ENCODE measurements at places on chromosomes 3 and 15.

DNA sequence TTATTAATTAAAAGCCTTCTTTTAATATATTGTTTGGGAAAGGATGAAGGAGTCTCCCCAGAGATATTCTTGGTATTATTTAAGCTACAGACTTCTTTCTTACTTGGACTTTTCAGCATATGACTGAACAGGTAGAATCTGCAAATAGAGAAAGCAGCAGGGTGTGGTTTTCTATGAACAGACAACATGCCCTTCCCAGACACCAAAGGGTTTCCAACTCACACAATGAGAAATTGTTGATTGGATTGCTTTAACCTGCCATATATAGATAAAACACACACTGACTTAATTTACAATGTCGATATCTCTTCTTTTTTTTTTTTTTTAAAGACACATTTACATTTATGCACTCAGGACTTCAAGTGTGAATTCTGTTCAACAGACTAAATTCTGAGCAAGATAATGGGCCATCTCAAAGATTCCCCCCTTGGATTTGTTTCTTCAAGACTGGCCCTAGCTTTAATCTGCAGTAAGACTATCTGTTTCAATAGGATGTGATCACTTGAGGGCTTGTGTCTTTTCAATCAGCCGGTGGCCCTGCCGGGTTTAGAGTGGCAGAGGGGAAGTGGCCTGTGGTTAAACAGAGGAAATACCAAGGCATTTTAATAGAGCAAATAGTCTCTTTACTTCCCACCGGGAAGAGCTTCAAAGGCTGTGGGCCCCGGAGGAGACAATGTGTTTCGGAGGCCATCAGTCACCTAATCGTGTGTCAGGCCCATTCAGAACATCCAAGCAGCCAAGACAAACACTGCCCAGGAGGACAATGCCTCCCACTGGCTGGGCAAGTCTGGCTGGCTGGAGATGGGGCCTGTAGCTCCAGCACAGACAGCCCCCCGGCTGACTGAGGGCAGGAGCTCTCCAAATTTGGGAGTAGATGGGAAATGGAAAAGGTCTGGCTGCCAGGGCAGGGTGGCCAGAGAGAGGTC, 6.1 kb downstream of the IL17RD start:
- DNase-seq = no peak

DNA sequence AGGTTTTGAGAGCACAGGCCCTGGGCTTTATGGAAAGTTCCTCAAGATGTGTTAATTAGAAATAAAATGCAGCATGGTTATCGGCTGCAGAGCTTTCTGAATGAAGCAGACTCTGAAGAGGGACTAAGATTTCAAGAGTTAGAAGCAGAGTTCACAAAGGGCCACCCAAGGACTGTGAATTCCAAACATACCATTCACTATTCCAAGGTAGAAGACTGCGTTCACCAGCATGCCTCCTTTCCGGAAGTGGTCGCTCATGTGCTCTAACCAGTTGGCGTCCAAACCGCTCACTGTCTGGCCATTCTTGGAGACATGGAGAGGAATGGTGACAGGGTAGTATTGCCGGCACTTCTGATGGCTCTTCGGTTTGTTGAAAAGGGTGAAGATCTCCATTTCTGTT, 104.9 kb downstream of the OXNAD1 start:
- no peak for DNase-seq

DNA sequence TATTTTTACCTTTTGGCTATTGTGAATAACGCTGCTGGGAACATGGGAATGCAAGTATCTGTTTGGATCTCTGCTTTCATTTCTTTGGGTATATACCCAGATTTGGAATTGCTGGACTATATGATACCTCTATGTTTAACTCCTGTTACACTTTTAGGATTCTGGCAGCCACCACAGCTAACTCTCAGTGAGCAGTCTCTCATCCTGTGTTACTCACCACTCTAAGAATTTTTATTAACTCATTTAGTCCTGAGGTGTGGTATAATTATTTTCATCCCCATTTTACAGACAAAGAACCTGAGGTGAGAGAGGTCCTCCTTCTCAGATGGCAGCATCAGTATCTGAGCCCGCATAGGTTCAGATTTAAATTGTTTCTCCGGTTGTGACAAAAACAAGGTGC, 1.1 kb downstream of the SPATA12 start:
- DNase-seq = no peak

GRCh38 chr15:27459836-27460235, 488.9 kb downstream of the GABRG3 start:
- no peak for DNase-seq

- no peak for DNase-seq
These were observed 22.2 kb downstream of the CCDC39 start for GRCh38 chr3:180657094-180657493.

DNA sequence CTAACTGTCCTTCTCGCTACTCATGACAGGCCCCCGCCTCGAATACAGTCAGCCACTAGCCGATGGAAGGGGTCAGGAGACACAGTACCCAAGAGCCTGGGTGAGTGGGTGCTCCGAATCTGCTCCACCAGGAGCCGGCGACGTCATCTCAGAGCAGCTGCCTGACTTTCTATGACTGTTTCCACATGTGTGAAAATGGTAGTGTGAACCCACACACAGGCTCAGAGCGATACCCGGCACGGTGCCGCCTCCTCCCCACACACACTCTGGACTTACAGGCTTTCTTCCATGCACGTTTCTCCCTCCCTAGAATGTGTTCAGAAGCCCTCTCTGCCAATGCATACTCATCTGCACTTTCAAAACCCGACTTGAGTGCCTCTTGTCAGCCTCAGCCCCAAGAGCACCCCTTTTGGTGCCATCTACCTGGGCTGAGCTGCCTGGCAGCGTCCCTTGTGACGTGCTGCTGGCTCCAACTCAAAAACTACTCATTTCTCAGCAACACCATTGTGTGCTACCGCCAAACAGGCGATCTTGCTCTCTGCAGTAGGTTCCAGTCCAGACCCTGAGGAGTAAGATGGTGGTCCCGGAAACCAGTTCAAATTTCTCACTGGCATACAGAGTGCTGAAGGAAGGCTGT, 29.7 kb downstream of the VGLL4 start:
- no peak for DNase-seq

DNA sequence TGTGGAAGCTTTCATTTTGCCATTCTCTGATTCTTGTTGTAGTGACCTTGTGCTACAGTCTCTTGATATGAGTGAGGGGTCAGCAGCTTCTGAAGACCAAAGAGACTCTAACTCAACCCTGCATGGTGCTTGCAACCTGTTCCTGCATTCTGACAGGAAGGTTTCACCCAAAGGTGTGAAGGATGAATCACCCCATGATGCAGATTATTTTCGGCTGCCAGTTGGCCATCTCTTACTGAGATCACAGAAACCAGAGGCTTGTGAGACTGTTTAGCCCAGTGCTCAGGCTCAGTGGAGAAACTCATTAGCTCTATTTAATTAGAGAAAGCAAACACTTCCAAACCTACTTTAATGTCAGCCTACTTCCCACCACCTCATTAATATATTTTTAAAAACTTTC, 29.2 kb upstream of the TPRG1 start:
- no peak for DNase-seq

DNA sequence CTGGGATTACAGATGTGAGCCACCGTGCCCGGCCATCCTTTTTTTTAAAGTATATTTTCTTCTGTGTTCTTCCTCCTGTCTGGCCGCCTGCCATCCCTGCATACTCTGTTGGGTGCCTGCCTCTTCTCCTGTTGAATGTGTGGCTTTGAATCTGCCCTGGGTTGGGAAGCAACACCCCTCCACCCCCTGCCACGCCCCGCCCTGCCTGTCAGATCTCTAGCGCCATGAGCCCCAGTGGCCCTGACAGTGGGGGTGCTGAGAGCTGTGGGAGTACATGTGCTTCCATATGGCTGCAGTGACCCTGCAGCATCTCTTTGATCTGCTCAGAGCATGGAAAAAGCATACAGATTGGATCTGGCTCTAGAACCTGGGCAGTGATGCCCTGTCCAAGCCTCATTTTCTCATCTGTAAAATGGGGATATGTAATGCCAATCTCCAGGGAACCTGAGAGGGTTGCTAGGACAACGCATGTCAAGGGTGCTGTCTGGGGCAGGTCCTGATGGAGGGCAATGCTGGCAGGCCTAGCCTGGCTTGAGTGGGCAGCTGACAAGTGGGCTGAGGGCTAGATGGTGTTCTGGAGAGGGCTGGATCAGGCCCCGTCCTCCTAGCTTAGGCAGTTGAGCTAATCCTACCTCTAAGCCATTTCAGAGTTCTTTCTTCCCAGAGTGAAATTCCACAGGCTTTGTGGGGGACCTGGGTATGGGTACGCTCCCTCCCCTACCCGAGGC, 23.9 kb downstream of the CCDC13 start:
- DNase-seq = no peak

DNA sequence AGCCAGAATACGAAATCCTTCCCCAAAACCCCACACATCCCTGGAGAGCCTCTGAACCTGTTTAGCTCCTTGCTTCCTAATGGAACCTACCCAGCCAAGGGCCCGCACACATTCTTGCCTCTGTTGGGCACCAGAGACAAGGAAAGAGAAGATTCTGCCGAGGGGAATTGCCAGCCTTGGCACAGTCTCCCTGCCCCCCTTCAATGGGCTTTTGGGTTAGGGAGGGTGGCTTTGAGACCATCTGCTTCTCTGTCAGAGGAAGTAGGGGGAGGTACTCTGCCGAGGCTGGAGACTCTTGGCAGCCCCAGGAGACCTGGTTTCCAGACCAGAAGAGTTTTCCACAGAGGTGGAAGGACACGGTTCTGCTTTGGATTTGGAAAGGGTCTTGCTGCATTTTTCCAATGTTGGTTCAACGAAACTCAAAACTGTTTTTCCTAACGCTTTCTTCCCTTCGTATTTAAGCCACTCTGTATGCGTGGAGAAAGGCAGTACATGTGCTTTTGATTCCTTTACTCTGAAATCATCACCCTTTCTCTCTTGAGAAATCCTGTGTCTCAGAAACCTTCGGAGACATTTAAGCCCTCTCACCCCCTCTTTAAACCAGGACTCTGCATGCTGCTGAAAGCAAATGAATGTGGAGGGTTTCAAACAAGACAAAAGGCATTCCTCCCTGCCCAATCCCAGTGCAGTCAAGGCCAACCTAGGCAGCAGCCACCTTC, 78.8 kb upstream of the PRR23C start:
- DNase-seq = no peak

GRCh38 chr15:90469723-90470122, 60.0 kb upstream of the CRTC3 start:
- DNase-seq = no peak

DNA sequence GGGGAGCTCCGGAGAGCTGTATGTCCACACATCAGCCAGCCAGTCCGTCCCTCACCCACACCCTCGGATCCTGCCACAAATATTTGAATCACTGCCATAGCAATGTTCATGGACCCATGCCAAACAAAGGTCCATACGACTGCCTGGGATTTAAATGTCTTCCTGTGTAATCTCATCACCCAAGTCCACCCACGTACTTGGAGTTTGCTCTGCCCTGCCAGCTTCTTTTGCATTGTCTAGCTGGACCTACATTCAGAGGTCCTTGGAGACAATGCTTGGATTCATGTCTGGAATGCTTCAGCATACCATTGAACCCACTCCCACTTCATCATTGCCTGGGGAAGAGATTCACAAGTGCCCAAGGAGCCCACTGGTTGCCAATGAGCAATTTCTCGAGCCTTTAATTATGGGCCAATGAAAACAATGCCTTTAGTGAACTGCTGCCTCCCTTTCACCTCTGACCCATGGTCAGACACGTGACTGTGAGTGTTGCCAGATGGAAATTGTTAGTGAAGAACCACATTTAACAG, 90.4 kb upstream of the PHLDB2 start:
- no peak for DNase-seq

- peak; percentile 82 for DNase-seq
These were observed 37.7 kb downstream of the SENP8 start for GRCh38 chr15:72155635-72156616.

GRCh38 chr3:72617424-72618024, 230.7 kb downstream of the SHQ1 start:
- DNase-seq = no peak

GRCh38 chr15:63049783-63050371, 7.3 kb downstream of the TPM1 start:
- DNase-seq = no peak

- no peak for DNase-seq
These were observed 77.9 kb downstream of the NTRK3 start for GRCh38 chr15:88178631-88179030.

DNA sequence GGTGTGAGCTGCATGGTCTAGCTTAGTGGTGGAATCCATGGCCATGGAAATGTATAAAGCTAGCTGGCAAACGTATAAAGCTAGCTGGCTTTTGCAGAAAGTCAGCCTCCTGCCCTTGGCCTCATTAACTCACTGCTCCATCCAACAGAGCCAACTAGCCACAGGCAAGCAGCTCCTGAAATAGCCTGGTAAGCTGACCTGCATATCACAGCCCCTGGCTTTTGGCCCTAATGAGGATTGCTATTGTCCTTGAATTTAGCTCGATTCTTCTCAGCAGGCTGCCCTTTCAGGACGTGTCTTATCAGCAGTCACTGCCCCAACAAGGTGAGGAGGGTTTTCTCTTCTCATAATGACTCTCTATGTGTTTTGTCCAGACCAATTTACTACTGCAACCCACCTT, 446.8 kb downstream of the WDR72 start:
- no peak for DNase-seq

- DNase-seq = no peak
These were observed 9.2 kb upstream of the ACSBG1 start for GRCh38 chr15:78243491-78243941.

DNA sequence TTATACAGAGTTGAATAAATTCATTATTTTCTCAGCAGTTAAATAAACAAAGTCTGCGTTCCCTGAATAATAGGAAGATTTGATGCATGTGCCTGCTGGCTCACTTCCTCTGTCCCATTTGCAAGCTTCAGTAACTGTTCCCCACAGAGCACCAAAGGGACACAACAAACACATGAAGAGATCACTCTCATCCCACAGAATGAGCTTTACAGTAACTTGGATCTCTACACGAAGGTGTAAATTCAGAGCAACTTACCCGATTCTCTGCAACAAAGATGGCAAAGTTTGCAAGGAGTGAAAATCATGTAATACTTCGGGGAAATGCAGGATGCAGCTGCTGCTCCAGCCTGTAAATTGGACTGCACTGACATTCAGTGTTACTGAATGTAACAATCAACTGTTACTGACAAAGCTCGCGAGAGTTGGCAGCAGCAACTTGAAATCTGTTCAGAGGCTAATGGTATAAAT, at the start of gene BCHE:
Gene BCHE (minus strand): TSS at position 366 of the 468 bp plus-strand sequence. CDS start 6,390 bp downstream, outside the sequence.
- peak; percentile 52 for DNase-seq

GRCh38 chr3:138271189-138271794, 58.4 kb downstream of the NME9 start:
- DNase-seq = no peak

DNA sequence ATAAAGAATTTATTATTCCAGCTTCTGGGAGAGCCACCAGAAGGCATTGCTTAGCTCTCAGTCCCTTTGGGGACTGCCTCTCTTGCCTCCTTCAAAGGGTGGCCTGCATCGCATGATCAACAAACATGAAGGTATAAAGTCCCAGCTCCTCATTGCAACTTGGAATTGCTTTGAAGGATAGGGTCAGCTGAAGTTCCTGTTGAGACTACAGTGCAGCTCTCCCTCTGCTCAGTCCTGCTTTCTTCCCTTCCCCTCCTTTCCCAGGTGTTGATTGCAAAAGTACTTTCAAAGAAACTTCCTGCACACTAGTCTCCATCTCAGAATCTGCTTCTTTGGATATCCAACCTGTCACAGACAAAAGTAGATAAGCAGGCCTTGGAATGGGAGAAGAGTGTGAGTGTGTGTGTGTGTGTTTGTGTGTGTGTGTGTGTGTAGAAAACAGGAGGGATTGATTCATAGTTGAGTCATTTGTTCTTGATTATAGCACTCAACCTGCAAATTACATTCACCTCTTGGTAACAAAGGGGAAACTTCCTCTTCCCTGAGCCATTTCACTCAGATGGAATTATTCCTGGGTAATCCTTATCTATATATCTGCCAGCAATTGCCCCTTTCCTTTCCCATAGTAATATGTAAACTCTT, 13.7 kb downstream of the CCR8 start:
- no peak for DNase-seq

Measured in globus pallidus (tissue), 1 donor.